Activated CD8-positive, alpha-beta T cell treated with anti-CD3 and anti-CD28 coated beads, Interleukin-2, amount 10 ng/mL, durations not matched to agents 7 days and 5 days (primary cell): ENCODE measurements at places on chromosomes 2 and 18. TPM values are rescaled to one million over a fixed set of nuclear protein-coding genes. Genes with fewer than 3 reads are reported as not detected.

DNA sequence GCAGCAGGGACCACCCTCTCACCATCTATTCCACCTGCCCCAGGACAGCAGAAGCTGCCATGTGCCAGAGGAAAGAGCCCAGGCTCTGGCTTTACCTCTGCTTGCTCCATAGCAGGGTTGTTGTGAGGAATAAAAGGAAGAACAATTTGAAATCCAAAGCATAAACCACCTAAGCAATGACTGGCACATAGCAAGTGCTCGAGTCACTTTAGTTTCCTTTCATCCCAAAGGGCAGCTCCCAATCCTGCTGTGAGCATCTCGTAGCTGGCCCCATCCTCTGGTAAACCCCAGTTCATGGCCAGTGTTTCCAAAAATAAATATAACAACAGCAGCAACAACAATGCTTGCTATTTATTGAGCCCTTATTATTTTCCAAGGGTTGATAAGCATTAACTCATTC lies 923.5 kb downstream of the EPHA4 start:
- no peak overlapping the region for H3K4me3 ChIP-seq
- H3K36me3 ChIP-seq: no peaks in the 10 kb centered on the region
- no peak overlapping the region for H3K27ac ChIP-seq
- no peak for DNase-seq
- peaks cover 4% of the 10 kb centered on the region for H3K4me1 ChIP-seq

Gene ATP8B1
- 0.16 TPM for total RNA-seq

Gene RTP5
- total RNA-seq: not detected

Gene RAX
- total RNA-seq: not detected

- H3K36me3 ChIP-seq: peaks cover 31% of the 10 kb centered on the region
- no peak for DNase-seq
- H3K27ac ChIP-seq: peak overlapping the region; percentile 88
- peaks cover 34% of the 10 kb centered on the region for H3K4me1 ChIP-seq
Measured at GRCh38 chr2:232697807-232698110, 628 bp downstream of the GIGYF2 start.

Gene COLEC11
- total RNA-seq: not detected

Gene UGT1A8
- total RNA-seq: not detected

DNA sequence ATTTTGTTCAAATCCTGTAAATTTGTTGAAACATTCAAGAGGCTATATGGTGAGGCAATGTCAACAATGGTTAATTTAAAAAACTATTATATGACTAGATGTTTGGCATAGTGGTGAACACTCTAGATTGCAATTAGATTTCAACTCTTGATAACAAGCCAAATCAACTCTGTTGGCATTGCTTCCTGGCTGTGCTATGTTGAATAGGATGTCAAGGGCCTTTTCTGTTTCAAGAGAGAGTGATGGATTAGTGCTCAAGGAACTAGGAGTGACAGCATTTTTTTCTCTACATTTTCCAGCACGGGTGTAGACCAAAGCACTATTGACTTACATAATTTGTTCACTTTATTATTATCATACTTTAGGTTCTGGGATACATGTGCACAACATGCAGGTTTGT lies 172.4 kb upstream of the KCNH7 start:
- no peak overlapping the region for H3K27ac ChIP-seq
- no peaks in the 10 kb centered on the region for H3K4me1 ChIP-seq
- H3K36me3 ChIP-seq: no peaks in the 10 kb centered on the region
- no peak for DNase-seq

DNA sequence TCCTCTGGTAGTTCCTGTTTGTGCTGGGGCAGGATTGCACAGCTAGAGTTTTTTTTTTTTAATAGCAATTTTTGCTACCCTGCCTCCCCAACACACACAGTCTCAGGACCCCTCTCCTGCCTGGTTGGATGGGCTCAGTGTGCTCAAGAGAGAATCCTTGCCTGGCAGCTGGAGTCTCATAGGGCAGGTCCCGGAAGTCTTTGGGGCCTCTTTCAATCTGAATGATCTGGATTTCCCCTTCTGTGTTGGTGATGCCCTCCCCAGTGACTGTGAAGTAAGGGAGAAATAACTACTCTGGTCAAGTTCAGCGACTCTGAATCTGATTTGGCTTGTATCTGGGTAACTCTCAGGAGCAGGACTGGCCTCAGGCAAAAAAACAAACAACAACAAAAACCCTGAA lies 220.6 kb upstream of the LRRTM1 start:
- H3K4me1 ChIP-seq: no peaks in the 10 kb centered on the region
- no peak overlapping the region for H3K4me3 ChIP-seq
- no peaks in the 10 kb centered on the region for H3K27me3 ChIP-seq
- H3K36me3 ChIP-seq: no peaks in the 10 kb centered on the region
- H3K27ac ChIP-seq: no peak overlapping the region

Gene GPR39
- total RNA-seq: not detected

DNA sequence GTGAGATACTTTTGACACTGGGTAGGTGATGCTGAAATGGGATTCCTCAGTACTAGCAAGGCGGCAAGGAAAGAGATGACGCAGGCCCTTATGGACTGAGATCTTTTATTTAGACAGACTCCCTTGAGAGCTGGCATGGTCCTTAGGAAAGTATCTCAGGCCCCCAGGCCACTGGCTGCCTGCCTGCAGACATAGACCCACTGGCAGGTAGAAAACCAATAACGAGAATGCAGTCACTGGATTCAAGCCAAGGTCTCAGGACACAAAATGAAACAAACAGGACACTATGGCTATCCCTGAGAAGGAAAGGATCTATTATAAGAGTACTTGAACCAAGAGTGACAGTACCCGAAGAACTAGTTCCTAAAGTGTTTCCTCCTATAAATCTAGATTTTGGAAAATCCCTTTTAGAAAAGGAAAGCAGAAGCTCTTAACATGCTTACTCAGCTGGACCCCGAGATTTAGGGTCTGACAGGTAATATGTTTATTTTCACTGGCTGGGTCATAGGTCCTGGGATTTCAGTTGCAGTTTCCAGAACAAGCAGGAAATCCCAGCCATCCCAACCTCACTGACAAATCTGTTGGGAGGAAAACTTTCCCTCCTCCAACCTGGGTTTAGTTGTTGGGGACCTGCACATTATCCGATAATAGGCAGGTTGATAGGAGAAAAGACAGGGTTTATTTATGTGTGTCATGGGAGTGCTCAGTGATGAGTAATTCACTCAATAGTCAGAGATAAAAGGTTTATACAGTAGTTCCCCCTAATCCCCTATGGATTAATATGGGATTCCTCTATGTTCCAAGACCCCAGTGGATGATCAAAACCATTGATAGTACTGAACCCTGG lies 44.5 kb downstream of the COMMD1 start:
- H3K27ac ChIP-seq: no peak overlapping the region
- DNase-seq: no peak
- no peaks in the 10 kb centered on the region for H3K4me1 ChIP-seq
- H3K4me3 ChIP-seq: no peak overlapping the region

GRCh38 chr18:39840406-39840805 lies 2114.6 kb upstream of the PIK3C3 start:
- H3K27me3 ChIP-seq: peaks cover 11% of the 10 kb centered on the region
- DNase-seq: no peak
- no peaks in the 10 kb centered on the region for H3K36me3 ChIP-seq
- H3K27ac ChIP-seq: no peak overlapping the region
- H3K4me3 ChIP-seq: no peak overlapping the region
- H3K4me1 ChIP-seq: no peaks in the 10 kb centered on the region

GRCh38 chr2:47738331-47738730 lies 44.6 kb upstream of the MSH6 start:
- no peak overlapping the region for H3K27ac ChIP-seq
- no peaks in the 10 kb centered on the region for H3K4me1 ChIP-seq
- DNase-seq: no peak
- no peaks in the 10 kb centered on the region for H3K36me3 ChIP-seq

Gene CHRNG
- total RNA-seq: not detected

DNA sequence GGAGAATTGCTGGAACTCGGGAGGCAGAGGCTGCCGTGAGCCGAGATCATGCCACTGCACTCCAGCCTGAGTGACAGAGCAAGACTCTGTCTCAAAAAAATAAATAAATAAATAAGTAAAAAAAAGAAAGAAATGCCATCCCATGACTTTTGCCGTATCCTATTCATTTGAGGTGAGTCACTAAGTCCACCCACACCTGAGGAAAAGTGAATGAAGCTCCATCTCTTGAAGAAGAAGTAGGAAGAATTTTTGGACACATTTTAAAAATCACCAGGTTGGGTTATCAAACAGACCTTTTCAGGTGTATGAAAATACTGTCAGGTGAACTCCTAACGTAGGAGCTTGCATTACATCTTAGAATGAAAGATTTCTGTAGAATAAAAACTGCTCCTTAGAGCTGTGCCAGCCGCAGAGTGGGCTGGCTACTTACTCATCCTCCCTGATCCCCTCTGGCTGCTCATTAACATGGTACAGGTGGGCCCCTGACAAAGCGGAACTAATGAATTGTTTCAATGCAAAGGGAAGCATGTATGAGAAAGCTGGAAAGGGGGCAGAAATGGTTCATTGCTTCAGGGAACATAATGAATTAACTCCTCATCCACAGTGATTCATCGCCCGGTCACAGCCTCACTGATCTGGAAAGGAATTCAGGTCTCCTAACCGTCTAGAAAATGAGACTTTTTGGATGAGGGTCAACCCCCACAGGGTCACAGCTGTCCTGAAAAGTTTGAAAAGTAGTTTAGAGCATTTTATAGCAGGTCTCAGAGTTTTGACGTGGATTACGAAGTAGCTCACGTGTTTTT lies 191.4 kb downstream of the SPP2 start:
- H3K27ac ChIP-seq: no peak overlapping the region
- no peaks in the 10 kb centered on the region for H3K36me3 ChIP-seq
- no peak overlapping the region for H3K4me3 ChIP-seq
- H3K4me1 ChIP-seq: peaks cover 15% of the 10 kb centered on the region
- DNase-seq: no peak

- no peaks in the 10 kb centered on the region for H3K4me1 ChIP-seq
- H3K4me3 ChIP-seq: no peak overlapping the region
- no peak overlapping the region for H3K27ac ChIP-seq
- DNase-seq: no peak
Measured at GRCh38 chr2:238670111-238670585, 177.7 kb upstream of the TWIST2 start.

DNA sequence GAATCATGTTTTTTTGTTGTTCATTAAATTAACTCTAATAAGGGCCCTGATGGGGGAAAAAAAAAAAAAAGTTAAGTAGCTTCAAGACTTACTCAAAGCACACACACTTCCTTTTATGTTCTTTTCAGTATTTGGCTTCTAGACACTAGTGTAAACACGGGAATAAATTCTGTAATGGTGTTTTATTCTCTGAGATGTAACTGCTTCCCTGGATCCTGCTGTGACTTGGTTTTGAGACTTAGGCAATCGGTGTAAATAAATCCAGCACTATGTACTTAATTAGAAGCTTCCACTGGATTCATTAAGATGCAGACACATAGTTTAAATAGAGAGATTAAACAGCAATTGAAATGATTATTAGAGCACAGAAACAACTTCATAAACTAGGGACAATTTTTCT lies 26.1 kb upstream of the AP1S3 start:
- H3K4me1 ChIP-seq: peaks cover 53% of the 10 kb centered on the region
- no peak overlapping the region for H3K27ac ChIP-seq
- DNase-seq: no peak
- H3K27me3 ChIP-seq: no peaks in the 10 kb centered on the region
- H3K4me3 ChIP-seq: no peak overlapping the region
- peaks cover 14% of the 10 kb centered on the region for H3K36me3 ChIP-seq

DNA sequence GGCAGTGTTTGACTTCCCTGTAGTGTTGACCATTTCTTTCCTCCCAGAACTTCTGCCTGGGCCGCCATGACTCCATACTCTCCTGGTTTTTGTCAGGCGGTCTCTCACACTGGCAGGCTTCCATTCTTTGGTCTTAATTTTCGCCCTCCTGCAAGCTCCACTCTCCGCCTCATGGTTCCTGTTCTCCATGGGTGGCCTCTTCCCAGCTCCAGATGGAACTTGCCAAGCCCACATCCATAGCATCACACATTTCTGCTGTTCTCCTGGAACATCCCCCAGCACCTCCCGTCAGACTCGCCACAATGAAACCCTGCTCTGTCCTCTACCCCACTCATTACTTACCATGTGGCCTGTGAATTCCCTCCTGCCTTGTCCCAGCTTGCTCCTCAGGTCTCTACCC lies 896 bp upstream of the AFF3 start:
- no peak for DNase-seq
- H3K27me3 ChIP-seq: peaks cover 12% of the 10 kb centered on the region
- H3K4me3 ChIP-seq: no peak overlapping the region
- H3K4me1 ChIP-seq: peaks cover 60% of the 10 kb centered on the region

Gene PMAIP1
- total RNA-seq: 26.4 TPM

DNA sequence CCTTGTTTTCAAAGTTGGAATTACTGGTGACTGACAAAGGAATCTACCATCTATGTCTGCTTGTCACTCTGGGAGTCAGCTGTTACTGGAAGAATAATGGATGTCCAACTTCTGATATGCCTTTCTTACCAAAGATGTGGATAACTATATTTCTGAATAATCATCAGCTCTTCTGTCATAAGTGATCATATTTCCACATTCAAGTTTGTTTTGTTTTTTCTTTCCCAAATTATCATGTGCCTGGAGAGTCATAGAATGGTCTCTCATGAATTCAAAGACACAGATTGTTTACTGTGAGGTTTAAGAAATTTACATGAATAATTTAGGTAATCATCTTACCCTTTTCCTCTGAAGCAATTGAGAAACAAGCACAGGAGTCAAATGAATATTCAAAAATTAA lies 986.7 kb upstream of the CDH2 start:
- H3K4me3 ChIP-seq: no peak overlapping the region
- H3K27me3 ChIP-seq: no peaks in the 10 kb centered on the region
- no peak overlapping the region for H3K27ac ChIP-seq
- no peaks in the 10 kb centered on the region for H3K36me3 ChIP-seq

DNA sequence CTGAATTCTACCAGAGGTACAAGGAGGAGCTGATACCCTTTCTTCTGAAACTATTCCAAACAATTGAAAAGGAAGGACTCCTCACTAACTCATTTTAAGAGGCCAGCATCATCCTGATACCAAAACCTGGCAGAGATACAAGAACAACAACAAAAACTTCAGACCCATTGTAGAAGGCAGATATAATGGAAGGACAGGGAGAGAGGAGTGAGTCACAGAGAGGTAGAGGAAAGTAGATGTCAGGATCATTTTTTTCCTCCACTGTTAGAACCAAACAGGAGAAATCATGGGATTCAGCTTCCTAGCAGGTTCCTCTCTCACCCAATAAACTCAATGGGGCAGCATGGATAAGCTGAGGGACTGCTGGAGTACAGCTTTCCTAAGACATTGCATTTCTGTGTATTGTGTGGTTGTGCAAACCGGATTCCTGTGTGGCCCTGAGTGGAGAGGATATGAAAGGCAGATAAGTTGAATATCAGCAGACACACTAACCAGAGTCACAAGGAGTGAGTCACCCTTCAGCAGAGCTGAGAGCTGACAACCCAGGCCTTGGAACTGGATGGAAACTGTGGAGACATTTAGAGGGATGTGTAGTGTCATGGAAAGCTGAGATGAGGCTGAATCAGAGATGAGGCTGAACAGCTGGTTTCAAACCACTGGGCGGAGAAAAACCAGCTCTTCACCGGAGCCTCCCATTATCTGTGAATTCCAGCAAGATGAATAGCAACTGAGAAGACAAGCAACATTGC lies 60.9 kb upstream of the MMADHC start:
- no peak overlapping the region for H3K4me3 ChIP-seq
- H3K27me3 ChIP-seq: no peaks in the 10 kb centered on the region
- H3K4me1 ChIP-seq: no peaks in the 10 kb centered on the region
- no peak for DNase-seq

Gene LYPD6
- not detected for total RNA-seq

GRCh38 chr2:29444150-29444549 lies 328.9 kb downstream of the CLIP4 start:
- H3K27ac ChIP-seq: no peak overlapping the region
- H3K27me3 ChIP-seq: peaks cover 4% of the 10 kb centered on the region
- H3K4me1 ChIP-seq: no peaks in the 10 kb centered on the region
- DNase-seq: no peak
- H3K36me3 ChIP-seq: no peaks in the 10 kb centered on the region
